ENCODE measurements at places on chromosomes 2 and 18. TPM values are rescaled to one million over a fixed set of nuclear protein-coding genes. Genes with fewer than 3 reads are reported as not detected.

DNA sequence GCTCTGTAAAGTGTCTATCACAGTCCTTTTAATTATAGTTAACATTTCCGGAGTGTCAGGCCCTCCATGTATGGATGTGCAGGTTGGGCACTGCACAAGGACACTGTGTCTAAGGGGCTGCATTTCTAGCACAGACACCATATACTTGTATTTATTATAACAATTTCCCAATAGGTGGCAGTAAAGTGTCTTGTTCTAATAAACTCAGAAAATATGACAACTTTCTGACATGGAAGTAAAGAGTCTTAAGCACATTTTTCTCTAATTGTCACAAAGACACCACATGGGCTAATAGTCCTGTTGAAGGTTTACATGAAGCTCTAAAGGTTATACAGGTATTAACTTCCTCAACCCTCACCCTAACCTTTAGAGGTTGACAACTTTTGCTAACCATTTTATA is 156.6 kb downstream of the DYSF start:
- DNase-seq: no peak

GRCh38 chr2:56763683-56764082 is 579.9 kb downstream of the CCDC85A start:
- DNase-seq: no peak

GRCh38 chr2:217325816-217326215 is 466.0 kb upstream of the TNP1 start:
- no peak for DNase-seq

- no peak for DNase-seq
These were observed 211.4 kb upstream of the SALL3 start for GRCh38 chr18:78768221-78768620.

GRCh38 chr2:74777161-74777900 is 56.6 kb upstream of the HK2 start:
- no peak for DNase-seq

Gene DDX1
- 99.0 TPM for total RNA-seq
